Activated CD4-positive, alpha-beta T cell treated with anti-CD3 and anti-CD28 coated beads, Interleukin-2, amount 50 U/mL, for 16 hours (primary cell): ENCODE measurements at places on chromosomes 16 and 17.

- DNase-seq, result no peak
Observed at GRCh38 chr17:3532859-3533142, 24.8 kb downstream of the TRPV3 start.

DNA sequence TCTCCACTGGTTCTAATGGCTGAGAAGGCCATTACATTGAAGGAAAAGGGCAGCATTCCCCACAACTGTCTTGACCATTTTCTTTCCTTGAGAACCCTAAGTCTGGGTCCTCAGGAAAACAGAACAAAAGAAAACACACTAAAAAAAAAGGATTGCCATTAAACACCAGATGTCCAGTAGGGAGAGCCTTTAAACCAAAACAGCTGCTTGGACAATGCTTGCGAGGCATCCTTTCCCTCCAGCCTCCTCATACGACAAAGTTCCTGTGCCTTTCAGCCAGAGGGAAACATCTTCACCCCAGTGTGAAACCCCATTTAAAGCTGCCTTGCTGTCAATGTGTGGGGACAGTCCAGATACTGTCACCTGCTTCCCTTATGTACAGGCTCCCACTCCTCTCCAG, 74.3 kb downstream of the MMD start:
- DNase-seq, result no peak

DNA sequence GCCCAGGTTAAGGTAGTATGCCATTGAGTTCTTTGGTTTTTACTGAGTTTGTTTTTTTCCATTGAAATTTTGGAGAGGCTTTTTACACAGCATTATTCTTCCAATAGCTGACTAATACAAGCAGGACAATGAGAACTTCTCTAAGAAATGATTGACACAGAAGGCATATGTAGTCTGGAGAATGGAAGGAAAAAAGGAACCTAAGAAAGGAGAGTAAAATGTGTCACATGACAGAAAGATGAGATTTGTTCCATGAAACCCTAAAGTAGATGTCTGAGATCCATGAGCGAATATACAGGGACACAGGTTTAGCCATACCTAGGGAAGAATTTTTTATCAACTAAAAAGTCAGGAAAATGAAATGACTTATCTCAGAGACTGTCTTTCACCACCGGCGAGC, 80.7 kb downstream of the AKAP1 start:
- DNase-seq, result no peak

GRCh38 chr16:86270696-86271095, 239.6 kb upstream of the FOXF1 start:
- DNase-seq, result no peak

DNA sequence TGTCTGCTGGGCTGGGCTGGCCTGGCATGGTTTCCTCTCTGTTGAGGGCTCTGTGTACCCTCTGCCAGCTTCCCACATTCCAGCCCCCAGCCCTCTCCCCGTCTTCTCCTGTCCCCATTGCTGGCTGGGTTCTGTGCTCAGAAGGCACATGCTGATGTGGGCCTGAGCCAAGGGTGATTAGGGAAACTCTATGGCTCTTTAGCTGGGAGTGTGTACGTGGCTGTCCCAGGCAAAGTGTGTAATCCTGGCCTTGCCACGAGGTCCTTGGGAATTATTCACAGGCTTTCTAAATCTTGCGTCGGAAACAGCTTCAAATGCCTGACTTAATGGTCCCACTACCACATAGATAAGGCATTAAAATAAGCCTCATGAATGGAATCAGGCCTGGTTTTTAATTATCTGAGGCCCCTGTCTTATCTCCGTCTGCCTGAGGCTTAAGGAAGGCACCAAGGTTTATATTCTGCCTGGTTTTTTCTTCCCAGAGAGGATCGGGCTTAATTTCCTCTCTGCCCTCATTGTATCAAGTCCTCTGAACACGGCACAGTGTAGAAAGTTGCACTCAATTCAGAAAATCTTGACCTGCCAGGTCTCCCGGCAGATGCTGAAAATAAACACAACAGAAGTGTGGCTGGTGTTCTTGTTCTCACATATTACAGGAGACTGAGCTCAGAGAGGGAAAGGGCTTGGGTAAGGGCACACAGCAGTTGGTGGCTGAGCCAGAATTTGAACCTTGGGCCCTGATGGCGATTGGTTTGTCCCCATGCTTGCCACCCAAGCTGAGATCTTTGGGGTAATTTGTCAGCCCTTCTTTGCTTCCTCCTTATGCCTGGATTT, 52.9 kb upstream of the LGALS9 start:
- DNase-seq, result no peak

DNA sequence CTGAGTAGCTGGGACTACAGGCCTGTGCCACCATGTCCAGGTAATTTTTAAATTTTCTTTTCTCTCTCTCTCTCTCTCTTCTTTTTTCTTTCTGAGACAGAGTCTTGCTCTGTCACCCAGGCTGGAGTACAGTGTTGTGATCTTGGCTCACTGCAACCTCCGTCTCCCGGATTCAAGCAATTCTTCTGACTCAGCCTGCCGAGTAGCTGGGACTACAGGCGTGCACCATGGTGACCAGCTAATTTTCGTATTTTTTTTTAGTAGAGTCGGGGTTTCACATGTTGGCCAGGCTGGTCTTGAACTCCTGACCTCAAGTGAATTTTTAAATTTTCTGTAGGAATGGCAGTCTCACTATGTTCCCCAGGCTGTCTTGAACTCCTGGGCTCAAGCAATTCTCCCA, 11.1 kb upstream of the ZNF652 start:
- no peak for DNase-seq

DNA sequence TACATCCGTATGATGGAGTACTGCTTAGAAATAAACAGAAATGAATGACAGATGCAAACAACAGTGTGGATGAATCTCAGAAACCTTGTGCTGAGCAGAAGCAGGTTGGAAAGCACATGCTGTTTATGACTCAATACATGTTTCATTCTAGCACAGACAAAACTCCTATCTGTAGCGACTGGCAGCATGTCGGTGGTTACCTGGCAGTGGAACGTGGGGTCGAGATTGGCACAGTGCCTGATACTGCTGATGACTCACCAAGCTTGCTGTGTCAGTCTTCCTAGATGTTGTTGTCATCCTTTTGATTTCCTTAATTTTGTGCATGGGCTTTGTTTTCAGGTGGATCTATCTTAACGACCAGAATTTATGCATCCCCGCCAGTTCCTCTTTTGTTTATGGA, 62.1 kb downstream of the GAN start:
- DNase-seq, result no peak

GRCh38 chr17:1488826-1489270, 3.6 kb downstream of the MYO1C start:
- DNase-seq, result no peak

DNA sequence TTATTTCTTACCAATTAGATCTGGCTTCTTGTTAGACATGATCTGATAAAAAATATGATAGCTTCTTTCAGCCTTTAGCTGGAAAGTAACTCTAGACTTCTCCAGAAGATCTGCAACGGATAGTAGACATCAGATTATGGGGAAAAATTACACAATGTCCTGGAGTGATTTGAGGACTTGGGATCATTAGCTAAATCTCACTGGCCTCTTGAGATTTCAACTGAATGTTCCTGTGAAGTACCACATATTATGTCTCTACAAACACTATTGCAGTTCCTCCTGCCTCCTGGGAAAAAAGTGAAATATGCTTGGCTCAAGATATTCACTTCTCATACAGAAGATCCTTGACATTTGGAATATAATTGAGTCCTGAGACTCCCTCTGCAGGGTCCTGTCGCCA, 5.5 kb downstream of the MYH1 start:
- DNase-seq, result no peak

DNA sequence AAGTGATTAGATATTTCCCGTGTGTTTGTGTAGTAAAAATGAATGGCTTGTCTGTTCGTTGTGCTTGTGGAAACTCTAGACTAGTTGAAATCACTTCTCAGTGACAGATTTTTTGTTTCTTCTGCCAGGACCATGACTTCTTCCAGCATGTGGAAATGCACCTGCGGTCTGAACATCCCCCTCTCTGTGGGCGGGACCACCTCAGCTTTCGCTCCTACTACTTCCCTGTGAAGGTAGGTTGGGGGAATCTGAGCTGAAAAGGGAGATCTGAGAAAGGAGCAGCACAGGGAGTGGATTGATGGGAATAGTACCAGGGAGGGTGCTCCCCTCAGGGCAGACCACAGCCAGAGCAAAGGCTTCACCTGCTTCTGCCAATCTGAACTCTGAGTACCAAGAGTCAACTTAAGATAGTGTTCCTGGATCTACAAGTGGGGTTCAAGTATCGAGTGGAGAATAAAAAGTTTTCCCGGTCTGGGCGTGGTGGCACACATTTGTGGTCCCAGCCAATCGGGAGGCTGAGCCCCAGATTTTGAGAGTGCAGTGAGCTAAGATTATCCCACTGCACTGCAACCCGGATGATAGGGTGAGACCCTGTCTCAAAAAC, 47.5 kb downstream of the SF3B3 start:
- DNase-seq, result no peak

GRCh38 chr17:79543531-79543930, 67.3 kb downstream of the RBFOX3 start:
- DNase-seq, result no peak

GRCh38 chr17:39634384-39634871, 2.5 kb upstream of the STARD3 start:
- DNase-seq, result peak; percentile 45

GRCh38 chr16:9521749-9522370, 430.4 kb downstream of the HAPSTR1 start:
- DNase-seq, result no peak

GRCh38 chr17:74289688-74290087, 15.7 kb downstream of the DNAI2 start:
- DNase-seq, result no peak

- DNase-seq, result no peak
Observed at GRCh38 chr16:72665701-72666100, 382.2 kb downstream of the ZFHX3 start.

GRCh38 chr16:657487-657886, 8.3 kb downstream of the WDR90 start:
- DNase-seq, result no peak

DNA sequence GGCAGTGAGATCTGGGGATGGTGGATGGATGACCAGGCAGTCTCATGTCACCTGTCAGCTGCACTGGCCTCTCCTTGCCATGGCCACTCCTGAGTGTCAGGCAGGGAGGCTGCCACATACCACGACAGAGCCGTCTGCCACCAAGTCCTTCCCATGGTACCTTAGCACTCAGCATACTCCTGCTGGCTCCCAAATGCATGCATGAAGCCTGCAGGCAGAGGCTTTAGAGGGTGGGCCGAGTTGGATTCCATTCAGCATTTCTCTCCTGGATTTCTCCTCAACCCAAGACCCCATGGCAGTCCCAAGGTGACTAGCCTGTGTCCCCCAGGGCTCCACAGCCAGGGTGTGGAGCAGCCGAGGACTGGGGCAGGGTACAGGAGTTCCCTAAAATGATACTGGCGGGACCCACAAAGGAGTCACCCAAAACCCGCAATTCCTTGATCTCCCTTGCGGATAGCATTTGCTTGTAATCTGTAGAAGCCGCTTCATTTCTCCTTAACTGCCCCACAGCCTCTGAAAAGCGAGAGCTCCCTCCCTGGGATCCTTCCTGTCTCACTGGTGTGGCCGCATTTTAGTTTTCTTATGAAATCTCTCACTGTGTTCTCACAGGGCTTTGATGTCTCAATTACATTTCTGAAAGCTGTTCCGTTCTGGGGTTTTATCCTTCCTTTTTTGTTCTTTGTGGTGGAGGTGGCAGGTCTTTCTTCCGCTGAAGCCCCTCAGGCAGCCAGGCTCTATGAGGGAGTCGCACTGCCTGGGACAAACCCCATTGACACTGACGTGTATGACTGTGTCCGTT, 141.4 kb downstream of the SOCS1 start:
- peak; percentile 80 for DNase-seq

- DNase-seq, result no peak
Observed at GRCh38 chr17:72591289-72592241, 470.7 kb downstream of the SOX9 start.

GRCh38 chr17:66520999-66521398, 218.6 kb downstream of the PRKCA start:
- DNase-seq, result no peak

GRCh38 chr16:46982335-46982734, 8.9 kb upstream of the DNAJA2 start:
- no peak for DNase-seq

DNA sequence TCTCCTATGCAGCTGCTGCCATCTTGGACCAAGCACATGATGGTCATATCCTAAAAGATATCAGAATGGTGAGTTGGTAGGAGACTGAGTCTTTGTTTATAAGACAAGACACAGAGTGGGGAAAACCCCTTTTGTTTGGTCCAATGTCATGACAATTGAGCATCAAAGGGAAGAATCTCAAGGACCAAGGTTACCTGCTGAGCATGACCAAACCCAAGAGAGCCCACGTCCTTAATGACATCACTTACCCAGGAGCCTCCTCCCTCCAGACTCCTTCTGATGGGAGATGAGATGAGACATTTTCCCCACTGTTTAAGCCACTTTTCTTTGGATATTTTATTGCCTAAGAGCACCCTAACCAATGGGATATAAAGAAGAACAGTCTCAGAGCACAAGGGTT, 478.1 kb downstream of the NPIPA7 start:
- no peak for DNase-seq

DNA sequence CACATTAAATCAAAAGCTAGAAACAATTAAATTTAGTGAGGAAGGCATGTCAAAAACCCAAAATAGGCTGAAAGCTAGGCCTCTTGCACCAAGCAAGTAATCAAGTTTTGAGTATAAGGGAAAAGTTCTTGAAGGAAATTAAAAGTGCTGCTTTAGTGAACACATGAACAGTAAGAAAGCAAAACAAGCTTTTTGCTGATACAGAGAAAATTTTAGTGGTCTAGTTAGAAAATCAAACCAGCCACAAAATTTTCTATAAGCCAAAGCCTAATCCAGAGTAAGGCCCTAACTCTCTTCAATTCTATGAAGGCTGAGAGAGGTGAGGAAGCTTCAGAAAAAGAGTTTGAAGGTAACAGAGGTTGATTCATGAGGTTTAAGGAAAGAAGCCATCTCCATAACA, 116.2 kb downstream of the CYB561 start:
- no peak for DNase-seq

DNA sequence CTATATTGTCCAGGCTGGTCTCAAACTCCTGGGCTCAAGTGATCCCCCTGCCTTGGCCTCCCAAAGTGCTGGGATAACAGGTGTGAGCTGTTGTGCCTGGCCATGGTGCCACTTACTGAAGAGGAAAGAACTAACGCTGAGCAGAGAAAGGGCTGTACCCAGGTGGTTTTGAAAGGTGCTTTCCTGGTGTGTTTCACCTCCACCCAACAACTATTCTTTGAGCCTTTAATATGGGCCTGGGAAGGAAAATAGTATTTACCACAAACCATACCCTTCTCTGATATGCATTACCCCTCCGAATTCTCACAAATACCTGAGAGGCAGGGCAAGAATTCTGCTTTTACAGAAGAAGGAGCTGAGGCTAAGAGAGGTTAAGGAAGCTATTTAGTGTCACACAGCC, 24.8 kb downstream of the KPNA2 start:
- DNase-seq, result no peak
